Astrocyte of the hippocampus (primary cell): ENCODE measurements at places on chromosomes 5 and 9.

DNA sequence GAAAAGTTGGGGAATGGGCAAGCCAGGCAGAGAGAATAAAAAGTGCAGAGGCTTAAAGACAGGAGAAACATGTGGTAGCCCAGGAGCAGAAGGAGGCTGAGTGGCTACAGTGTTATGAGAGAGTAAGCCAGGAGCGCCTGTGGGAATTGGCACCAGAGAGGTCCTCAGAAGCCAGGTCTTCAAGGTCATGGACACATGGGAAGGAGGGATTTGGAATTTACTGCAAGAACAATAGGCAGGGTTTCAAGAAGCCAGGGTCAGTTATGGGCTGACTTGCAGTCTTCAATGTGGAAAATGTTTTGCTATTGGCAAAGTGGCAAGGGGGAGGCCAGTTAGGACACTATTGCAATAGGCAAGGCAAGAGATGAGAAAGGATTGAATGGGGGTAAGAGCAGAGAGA is 29.3 kb downstream of the ERAP1 start:
- DNase-seq = no peak

- no peak for DNase-seq
Measured at GRCh38 chr5:38695021-38695958, 138.8 kb upstream of the LIFR start.

- no peak for DNase-seq
Measured at GRCh38 chr5:99948850-99949249, 586.3 kb upstream of the FAM174A start.

DNA sequence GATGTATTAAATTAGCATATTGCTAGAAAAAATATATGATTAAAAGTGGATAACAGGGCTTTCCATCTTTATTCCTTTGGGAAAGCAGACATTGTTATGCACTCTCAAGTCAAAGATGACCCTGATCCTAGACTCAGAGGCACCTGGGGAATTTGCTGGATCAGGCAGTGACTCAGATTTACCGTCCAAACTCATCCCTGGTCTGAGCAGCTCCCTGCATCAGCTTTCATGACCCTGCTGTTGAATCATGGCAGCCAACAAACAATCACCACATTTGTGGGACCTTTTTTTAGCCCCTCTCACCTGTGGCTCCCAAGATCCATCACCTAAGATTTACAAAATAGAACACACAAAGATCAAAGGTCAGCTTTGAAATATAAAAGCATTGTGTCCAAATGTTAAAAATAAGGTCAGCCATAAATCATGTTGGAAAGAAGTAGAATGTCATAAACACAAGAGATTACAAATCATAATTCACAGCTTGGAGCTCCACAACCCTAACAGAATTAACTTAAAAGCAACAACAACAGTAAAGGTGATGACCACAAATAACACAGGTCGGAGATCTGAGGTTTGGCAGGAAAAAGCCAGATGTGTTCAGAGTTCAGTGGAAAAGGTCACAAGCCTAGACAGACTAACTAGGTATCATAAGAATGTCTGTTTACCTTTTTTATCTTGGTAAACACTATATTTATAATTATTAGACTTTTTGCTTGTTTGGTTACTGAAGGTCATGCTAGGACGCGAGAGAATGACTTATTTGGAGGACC is 55.5 kb downstream of the ZFAND5 start:
- no peak for DNase-seq

DNA sequence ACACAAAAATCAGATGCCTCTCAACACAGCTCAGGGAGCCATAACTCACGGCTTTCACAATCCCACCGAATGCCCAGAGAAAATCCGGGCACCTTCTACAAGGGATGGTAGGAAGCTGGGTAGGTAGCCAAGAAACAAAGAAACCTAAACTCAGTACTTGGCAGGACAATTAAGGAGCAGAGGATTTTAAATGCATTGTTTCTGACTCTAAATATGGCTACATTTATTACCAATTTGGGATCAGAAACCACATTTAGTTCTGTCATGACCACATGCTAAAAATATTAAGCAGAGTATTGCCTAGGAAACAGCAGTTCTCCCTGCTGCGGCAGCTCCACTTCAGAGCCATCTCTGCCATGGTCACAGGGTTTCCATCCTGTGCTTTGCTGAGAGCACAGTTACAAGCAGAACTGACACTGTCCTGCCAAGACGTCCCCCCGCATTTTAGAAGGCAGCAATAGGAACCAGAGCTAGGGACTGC is 57.5 kb downstream of the SIL1 start:
- peak; percentile 53 for DNase-seq

DNA sequence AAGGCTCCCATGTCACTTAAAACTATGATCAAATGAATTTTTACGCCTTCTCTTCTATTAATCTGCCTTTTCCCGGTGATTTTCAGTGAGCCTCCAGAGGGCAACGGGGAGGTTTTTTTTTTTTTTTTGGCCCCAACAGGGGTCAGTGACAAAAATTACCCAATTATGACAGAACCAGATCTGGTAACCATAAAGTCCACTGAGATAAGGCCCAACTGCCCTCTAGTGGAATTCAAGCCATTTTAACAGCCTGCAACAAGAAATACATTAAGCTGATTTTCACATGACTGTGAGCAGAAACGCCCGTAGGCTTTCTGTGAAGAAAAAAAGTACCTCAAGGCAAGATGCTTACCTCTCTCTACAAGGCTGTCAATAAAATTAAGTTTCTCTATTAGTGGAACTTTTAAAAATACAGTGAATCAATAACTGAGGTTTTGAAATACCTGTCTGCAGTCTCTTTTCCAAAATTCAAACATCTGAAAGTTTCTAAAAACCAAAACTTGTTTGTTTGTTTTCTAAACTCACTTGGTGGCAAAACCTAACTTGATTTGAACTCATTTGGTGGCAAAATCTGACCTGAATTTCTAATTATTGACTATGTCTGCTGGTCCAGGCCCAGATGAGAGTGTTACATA is 49.7 kb upstream of the FST start:
- DNase-seq = peak; percentile 62
